ENCODE measurements at places on chromosomes 11 and 22.
A peak's percentile ranks its signal among the peaks of the same experiment; 100 is the strongest.

- DNase-seq: no peak
These were observed 32.7 kb downstream of the C11orf91 start for GRCh38 chr11:33667819-33668467.

GRCh38 chr11:79220171-79220570 is 220.7 kb downstream of the TENM4 start:
- no peak for DNase-seq

DNA sequence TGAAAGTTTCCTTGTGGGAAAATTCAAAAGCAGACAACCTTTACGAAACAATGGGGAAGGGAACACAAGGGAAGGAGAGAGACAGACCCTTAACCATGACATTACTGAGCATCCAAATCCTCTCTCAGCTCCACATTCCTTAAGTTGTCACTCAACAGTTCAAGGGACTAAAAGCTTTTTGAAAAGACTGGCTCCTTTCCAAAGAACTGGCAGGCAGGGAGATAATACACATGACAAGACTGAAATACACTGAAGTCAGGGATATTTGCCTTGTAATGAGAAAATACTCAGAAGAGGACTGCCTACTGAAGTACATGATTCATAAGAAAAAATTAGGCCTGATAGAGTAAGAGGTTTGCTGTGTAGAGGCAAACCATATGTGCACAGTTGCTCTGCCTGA is 69.1 kb downstream of the SMCO4 start:
- no peak for DNase-seq

DNA sequence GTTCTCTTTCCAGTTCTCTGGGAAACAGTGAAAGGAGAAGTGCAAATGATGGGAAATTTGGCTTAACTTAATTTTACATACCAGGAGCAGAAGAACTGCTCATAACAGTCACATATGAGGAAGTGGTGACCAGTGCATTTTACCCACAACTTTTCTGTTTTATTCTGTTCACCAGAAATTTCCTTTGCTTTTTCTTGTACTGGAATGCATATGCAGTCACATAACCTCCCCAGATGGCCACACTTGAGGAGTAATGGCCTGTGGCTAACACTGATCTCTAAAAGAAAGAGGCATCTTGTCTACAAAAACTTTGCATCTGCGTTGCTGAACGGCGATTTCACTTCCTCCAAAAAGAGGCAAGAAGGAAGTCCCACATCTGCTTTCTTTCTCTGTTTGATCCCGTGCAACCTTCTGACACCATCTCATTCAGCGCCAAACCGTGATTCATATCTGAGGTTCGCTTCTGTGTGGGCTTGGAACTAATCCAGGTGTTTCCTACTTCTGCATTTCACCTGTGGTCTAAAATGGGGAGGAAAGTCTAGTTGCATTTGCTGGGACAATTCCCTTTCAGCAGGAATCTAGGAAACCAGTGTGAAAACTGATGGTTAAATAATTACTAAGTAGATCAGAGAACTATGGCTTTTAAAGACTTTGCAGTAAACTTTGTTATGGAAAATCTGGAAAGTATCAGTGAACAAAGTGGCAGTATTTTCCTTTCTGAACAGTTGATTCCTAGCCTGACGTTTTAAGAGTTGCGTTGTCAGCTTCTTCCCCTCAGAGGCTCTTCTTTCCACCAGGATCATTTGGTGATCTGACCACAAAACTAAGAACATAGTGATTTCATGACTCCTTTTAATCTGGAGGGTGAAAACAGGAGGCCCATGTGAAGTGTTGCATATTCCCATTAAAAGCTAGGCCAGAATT is 4.2 kb upstream of the MPEG1 start:
- DNase-seq: peak; percentile 17

DNA sequence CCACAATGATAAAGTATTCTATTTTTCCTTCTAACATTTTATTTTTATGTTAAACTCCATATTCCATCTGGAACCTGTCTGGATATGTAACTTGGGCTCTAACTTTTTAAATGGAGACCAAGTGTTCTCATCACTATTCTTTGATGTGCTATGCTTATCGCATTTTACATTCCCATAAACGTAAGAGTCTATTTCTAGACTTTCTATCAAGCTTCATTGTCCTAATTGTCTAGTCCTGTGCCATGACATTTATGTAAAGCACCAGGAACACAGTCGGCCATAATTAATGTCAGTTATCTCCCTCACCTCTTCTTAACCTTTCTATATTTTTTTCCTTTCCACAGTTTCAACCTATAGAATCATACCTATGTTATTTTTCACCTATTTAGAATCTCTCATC is 113.9 kb upstream of the TEAD1 start:
- DNase-seq: no peak

DNA sequence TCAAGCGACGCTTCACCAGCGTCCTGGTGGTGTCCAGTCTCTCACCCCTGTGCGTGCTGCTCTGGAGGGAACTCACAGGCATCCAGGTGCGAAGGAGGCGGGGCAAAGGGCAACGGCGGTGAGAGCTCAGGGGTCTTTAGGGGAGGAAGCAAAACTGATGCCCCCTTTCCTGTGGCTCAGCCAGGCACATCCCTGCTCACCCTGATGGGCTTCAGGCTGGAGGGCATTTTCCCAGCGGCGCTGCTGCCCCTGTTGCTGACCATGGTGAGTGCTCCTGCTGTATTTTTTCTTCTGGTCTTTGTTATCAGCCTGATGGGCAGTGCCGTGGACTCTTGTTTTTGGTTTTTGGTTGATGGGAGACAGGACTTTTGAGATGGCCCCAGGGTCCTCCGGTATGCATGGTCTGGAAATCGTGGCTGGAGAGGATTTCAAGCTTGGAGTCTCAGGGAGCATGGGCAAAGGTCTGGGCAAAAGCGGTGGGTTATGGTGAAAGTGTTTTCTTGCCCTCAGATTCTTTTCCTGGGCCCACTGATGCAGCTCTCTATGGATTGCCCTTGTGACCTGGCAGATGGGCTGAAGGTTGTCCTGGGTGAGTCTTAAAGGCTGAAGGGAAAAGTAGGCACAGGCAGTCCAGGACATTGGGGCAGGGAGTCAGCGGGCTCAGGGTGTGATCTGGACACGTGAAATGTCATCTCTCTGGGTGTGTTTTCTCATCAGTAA is 695 bp downstream of the RCE1 start:
- no peak for DNase-seq

Measured in anterior cingulate cortex (tissue), 58 donors.